ENCODE measurements at places on chromosomes 5 and 9. TPM values are rescaled to one million over a fixed set of nuclear protein-coding genes. Genes with fewer than 3 reads are reported as not detected.

The ECM2 gene
- total RNA-seq = not detected

The PCDHGA12 gene
- total RNA-seq = not detected

The CAMK4 gene
- 33.3 TPM for total RNA-seq

The LRRC19 gene
- not detected for total RNA-seq

The SGTB gene
- total RNA-seq = 16.7 TPM

The CER1 gene
- not detected for total RNA-seq

The CCDC152 gene
- 6.2 TPM for total RNA-seq

The CNTNAP3 gene
- total RNA-seq = not detected

The COL15A1 gene
- total RNA-seq = 0.14 TPM

The SELENOP gene
- not detected for total RNA-seq

The PCDHB3 gene
- not detected for total RNA-seq

The GPR150 gene
- total RNA-seq = 0.50 TPM

The SHISAL2B gene
- total RNA-seq = not detected

The SLC45A2 gene
- total RNA-seq = not detected

The TMEM215 gene
- total RNA-seq = not detected

The PDZD2 gene
- not detected for total RNA-seq

The SOX30 gene
- total RNA-seq = 0.65 TPM

The C5orf15 gene
- total RNA-seq = 26.7 TPM

The CSF1R gene
- 0.41 TPM for total RNA-seq
